GM13976 (cell line): ENCODE measurements at places on chromosomes 6 and 20.

DNA sequence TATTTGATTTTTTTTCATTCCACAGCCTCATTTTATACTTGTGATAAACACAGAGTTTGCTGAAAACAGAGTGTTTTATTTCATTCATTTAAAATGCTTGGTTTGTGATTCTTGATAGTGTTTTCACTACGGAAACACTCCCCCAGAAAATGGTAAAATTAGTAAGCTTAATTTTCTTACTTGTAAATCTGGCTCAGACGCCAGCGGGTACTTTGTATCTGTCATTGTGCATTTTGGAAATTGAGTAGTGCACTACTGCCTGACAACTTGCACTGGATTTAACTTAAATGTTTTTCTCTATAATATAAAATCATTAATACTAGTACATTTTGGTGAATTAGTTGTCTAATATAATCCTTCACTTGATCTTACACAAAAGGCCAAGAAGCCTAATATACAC is 37.0 kb upstream of the HINT3 start:
- DNase-seq, result no peak

GRCh38 chr20:61217848-61218247 is 34.2 kb upstream of the CDH4 start:
- no peak for DNase-seq

DNA sequence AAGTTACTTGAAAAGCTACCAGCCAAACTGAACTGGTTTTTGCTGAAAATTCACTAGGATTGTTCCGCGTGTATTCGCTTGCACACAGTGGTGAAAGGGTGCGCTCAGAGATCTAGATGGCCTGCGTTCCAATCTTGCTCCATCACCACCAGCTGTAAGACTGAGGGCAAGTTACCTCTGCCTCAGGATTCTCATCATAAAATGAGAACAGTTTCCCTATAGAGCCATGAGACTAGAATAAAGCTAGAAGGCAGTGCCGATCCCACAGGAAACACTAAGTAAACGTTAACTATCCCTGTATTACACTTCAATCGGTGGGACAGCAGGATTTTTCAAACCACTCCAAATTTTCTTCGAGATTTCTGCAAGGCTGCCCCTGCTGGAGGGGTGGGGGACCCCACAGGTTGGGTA is 838 bp downstream of the AHCY start:
- DNase-seq, result no peak

- DNase-seq, result no peak
Measured at GRCh38 chr6:106255306-106255705, 70.3 kb downstream of the ATG5 start.

DNA sequence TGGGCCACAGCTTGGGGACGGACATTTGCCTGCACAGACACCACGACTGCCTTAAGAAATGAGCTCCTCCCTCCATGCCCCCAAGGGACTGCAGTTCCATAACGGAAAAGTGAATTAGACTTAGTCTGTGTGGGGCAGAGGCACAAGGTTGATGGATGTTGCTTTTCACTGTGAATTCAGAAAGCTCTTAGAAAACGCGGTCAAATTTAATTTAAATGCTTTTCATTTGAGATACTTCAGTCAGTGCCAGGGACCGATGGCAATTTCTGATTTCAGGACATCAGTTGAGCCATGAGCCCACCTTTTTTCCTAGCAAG is 356.4 kb downstream of the KIF16B start:
- DNase-seq, result no peak

DNA sequence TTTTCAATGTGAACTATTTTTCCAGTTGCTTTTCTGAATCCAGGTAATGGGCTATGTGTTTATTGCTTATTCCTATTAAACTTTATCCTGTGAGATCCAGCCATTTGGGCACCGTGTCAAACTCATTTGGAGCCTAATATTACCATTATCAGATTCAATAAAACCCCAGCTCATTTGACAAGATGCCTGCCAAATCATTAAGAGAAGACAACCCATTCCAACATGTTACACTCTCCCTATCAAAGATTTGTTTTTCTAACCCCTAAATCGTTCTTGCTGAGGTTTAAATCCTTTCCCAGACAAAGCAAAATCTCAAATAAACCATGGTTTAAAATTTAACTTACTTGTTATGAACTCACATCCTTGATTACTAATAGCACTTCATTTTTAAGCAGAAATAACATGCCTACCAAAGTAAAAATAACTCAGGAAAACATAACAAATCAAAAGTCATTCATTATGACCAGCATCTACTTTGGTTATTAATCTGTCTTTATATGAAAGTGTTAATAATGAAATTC is 130.0 kb upstream of the TCF21 start:
- no peak for DNase-seq

GRCh38 chr20:44621325-44621724 is 30.2 kb downstream of the ADA start:
- no peak for DNase-seq

DNA sequence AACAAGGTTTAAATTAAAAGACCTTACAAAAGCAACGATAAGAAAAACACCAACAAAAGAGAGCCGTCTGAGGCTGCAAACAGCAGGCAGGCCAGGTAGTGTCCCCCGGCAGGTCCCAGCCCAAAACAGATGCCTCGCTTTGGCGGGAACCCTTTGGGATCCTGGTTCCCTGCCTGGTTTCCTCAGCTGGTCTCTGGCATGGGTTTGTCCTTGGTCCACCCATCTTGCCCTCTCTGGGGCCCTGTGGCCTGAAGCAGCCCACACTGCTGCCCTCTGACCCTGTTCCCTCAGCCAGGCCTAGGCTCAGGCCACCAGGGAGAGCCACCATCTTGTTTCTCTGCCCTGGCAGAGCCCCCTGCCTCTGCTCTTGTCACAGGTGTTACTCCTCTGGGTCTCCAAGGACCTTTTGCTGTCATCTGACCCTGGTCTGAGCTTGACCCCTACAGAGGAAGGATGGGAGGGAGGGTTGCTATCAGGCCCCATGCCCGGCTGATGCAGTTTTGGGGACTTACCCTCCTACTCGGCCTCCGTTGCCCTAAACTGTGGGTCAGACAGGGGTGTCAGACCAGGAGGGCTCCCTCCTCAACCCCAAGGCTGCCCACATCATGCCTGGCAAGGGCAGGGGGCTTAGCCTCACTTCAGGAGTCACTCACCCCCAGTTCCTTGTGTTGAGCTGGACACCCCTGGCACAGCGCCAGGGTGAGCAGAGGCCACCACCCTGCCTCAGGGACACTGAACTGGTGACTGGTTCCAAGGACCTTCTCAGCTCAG is 30.6 kb upstream of the GRM4 start:
- DNase-seq, result peak; percentile 13

- DNase-seq, result no peak
Measured at GRCh38 chr20:40436011-40436410, 253.0 kb downstream of the MAFB start.

GRCh38 chr6:131652472-131652871 is 15.4 kb downstream of the ENPP3 start:
- no peak for DNase-seq
